Umbilical cord (tissue), 2 donors: ENCODE measurements at places on chromosomes 6 and 20. TPM values are rescaled to one million over a fixed set of nuclear protein-coding genes. Genes with fewer than 3 reads are reported as not detected.
A peak's percentile ranks its signal among the peaks of the same experiment; 100 is the strongest.

ASIP gene
- not detected for total RNA-seq

- no peak for DNase-seq
Observed at GRCh38 chr20:47419953-47420514, 63.5 kb upstream of the ZMYND8 start.

DNA sequence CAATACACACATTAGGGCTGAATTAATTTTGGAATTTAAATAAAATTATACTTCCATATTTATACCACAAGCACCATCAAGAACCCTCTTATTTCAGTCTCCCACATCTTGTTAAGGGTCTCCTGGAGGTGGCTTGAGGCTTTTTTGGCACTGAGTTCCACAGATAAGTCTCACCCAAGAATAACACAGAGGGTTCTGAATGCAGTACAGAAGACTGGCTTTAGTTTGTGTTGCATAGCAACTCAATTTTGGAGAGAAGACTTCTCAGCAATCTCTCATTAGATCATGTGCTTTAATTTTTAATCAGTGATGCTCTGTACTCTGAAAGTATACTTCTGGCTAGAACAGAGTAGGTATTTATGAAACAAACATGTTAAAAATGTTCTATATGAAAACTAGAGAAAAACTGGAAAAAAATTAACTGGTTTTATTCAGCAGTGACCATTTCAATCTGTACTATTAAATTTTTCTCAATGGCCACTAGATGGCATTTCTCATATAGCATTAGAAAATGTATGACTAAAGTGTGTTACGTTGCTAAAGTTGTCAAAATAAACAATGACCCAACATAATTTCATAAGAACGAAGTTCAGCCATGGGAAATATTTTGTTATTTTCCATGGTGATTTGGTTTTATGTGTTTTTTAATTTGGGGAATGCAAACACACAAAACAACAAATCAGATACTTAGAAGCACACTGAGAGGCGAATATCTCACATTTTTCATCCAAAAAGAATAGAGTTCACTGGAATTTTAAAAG, 32.7 kb upstream of the MAP7 start:
- peak; percentile 27 for DNase-seq

CALHM4 gene
- total RNA-seq: 2.4 TPM

DNA sequence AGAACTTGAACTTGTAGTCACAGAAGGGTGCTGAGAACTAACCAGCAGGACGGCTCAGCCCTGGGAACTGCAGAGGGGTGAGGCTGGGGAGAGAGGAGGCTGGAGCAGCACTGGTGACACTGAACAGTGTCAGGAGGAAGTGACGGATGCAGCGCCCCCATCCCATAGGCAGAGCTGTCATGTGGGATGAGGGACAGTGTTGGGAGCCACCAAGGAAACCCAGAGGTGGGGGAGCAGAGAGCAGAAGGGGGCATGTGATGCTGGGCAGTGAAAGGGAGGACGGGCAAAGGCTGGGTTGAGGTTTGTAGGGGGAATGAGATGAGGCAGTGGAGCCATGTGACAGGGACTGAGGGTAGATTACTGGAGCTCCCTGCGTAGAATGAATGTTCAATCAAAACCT, 2.1 kb downstream of the HLA-DPB1 start:
- no peak for DNase-seq

- DNase-seq: no peak
Observed at GRCh38 chr20:38725148-38725901, 1.0 kb downstream of the SLC32A1 start.

DNA sequence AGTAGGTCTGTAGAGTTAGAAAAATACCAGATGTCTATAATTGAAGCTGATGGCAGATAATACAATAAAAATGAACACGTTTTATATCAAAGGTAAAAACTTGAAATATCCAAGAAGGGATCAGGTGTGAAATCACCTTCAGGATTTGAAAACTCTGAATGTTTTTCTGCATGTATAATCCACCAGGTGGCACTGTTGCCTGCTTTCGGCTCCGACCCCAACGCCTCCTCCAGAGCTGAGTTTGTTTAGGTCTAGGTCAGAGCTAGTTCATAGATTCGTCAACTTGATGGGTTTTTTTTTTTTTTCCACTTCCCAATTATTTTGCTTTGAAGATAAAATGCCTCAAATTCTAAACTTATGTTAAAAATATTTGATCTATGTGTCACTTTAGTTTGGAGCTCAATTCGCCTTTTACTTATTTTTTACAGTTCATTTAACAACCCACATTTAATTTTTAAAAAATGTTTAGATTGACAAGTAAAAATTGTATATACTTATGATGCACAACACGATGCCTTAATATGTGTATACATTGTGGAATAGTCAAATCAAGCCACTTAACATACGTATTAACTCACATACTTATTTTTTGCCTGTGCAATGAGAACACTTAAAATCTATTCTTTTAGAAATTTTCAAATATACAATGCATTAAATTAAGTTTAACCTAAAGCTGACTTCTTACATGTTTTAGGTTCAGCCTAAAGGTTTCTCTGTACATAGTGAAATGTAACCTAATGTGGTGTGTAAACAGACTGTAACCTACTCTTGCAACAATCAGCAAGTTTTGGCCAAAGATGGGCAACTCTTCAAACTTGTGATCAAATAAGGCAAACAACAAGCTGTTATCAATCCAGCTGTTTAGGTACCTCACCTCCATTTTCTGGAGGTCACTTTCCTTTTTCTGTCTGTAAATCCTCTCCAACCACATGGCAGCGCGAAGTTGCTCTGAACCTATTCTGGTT, 39.4 kb upstream of the ENPP4 start:
- peak; percentile 49 for DNase-seq

- no peak for DNase-seq
Observed at GRCh38 chr6:3789018-3789895, 37.7 kb upstream of the PXDC1 start.

TGM3 gene
- total RNA-seq: not detected

BNIP5 gene
- total RNA-seq: 1.2 TPM

EGFL8 gene
- 1.9 TPM for total RNA-seq
